ENCODE measurements at places on chromosomes 7 and 10.

- no peak for DNase-seq
These were observed 255.2 kb downstream of the ABCA13 start for GRCh38 chr7:48426331-48426965.

GRCh38 chr10:95350219-95350829 is 59.5 kb upstream of the PDLIM1 start:
- no peak for DNase-seq

DNA sequence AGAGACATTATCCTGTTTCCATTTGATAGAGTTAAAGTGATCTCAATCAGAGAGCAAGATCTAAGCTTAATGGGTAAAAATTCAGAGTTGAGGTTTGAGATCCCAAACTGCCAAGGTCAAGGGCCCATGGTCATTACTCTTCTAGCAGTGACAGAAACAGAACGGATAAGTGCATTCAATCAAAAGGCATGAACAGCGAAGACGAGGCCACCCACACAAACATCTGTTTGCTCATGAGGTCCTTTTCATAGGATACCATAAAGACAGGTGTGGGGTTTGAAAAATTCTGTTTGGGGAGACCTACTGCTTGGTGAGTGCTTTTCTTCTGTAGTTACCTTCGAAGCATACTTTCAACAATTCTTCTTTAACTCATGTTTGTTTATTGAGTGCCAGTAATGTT is 58.3 kb downstream of the SEMA3C start:
- DNase-seq, result no peak

DNA sequence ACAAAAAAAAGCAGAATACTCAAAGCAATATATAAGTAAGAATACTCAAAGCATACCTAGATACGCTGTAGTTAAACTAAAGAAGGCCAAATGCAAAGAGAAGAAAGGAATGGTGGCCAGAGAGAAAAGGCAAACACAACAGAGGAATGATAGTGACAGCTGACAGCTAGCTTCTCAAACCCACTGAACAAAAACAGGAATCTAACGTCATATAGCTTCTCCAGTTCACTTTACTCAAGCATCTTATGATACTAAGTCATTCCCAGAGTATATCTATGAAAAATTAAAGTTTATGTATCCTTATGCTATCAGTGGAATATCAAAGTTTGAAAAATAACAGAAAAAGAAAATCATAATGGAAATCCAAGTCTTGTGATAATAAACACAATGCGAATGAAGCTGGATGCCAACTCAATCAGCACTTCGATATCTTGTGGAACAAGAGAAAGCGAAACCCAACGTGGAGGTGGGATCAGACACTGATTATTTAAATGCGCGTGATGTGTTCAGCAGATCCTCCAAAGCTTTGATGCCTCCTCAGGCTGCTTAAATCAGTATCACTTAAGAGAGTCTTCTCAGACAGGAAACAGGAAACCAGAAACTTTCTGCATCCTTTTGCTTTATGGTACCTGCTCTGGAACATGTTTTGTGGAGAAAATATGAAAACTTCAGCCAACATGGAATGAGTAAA is 102.8 kb downstream of the PIP4K2A start:
- no peak for DNase-seq

GRCh38 chr7:150374026-150374425 is 5.1 kb upstream of the ZNF775 start:
- no peak for DNase-seq

DNA sequence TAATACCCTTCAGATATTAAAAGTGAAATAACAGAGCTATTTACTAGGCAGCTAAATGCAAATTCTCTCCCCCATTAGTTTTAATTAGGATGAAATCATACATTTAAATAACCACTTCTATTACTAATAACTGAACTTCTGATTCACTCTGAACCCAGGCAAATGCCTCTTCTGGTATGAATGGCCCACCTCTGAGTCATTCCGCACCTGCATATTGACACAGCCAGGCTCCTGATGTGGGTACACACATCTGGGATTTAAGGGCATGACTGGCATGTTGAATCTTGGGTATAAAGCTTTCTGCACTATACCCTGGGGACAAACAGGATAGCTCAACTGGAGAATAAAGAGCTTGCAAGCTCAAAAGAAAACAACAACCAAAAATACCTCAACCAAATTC is 140.9 kb downstream of the AUTS2 start:
- DNase-seq, result no peak

DNA sequence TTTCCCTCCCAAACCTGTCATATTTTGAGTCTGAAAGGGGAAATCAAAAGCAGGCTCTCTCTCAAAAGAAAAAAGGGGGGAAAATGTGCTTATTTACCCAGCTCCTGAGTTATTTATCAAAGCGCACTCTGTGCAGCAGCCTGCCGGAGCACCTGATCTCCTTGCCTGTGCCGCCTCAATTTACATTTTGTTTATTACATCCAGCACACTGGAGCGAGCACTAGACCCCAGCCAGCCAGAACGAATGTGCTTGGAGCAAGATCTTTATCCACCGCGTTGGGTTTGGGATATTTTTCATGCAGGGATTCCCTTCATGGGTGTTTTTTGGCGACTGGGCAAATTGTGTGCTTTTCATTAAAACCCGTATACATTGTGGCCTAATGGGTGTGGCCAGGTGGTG is 161.9 kb upstream of the INSYN2A start:
- DNase-seq, result no peak

GRCh38 chr7:44272456-44272855 is 52.9 kb downstream of the CAMK2B start:
- no peak for DNase-seq

DNA sequence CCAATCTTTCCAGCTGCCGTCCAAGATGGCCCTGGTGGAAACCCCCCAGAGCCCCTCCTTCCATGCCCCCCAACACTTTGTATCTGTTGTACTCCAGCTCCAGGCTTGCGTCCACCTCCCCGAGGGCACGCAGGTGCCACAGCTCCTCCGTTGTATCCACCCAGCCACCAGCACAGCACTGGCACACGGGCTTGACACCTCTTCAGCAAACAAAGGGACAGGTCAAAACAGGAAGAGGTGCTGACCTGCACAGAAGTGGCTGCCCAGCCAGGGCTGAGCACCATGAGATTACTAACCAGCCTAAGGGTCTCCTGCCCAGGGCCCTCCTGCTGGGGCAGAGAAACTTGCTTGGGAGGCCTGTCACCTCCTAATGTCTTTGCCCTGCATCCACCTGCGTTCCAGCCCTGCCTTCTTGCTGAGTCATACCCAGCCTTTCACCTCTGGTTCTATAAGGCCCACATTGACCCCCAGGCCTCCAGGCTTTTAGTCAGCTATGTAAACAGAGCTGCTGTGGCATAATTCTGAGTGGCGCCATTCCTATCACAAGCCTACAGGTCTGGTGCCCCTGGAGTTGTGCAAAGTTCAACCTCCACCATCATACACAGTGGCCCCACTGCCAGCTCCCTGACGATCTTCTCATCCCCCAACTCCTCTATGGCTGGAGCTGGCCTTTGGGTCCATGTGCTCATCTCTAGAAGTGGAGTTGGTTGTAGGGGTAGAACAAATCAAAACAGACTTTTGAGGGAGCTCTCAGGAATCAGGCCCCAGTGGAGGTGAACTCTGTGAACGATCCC is 20.9 kb downstream of the SLC29A3 start:
- DNase-seq, result no peak

DNA sequence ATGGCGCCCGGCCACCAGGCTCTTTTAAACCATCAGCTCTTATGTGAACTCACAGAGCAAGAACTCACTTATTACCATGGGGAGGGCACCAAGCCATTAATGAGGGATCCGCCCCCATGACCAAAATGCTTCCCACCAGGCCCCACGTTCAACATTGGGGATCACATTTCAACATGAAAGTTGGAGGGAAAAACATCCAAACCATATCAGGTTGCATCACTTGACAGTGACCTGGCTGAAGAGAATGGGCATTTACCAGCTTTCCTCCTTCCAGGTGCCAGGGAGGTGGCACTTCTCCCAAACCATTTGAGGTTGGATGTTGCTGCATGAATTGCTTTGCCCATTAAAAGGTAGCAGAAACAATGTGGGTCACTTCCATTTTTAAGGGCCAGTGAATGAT is 115.6 kb upstream of the TNS3 start:
- no peak for DNase-seq

DNA sequence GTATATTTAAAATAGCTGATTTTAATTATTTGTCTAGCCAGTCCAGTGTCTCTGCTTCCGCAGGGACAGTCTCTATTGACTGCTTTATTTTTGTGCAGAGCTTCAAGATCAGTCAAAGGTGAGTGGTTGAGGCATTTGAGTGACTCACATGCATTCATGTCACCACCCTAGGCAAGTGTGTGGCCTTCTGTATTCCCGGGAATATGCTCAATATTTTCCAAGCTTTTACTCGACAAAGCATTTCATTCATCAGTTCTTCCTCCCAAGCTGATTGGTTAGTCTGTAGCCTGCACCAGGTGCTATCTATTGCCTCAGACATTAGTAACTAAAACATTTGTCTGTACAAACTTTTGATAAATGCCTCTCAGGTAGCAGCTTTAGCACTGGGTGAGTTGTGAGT is 471.5 kb upstream of the NRG3 start:
- no peak for DNase-seq

DNA sequence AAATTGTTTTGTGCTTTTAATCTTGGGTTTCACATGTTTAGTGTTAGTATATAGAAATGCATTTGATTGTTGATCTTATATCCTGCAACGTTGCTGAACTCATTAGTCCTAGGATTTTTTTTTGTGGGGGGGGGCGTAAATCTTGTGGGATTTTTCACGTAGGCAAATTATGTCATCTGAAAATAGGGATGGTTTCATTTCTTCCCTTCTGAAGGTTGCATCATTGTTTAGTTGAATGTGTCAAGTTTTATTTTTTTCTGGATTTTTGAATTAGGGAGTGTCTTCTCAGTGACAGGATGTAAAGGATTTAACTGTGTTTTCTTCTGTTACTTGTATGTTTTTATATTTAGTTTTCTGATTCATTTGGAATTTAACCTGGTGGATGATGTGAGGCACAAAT is 26.7 kb downstream of the MKLN1 start:
- no peak for DNase-seq

- no peak for DNase-seq
These were observed 496.9 kb downstream of the CCSER2 start for GRCh38 chr10:84825330-84825729.

- no peak for DNase-seq
These were observed 12.2 kb upstream of the CPA1 start for GRCh38 chr7:130367836-130368746.

- no peak for DNase-seq
These were observed 64.5 kb downstream of the CHST15 start for GRCh38 chr10:124028700-124029480.

DNA sequence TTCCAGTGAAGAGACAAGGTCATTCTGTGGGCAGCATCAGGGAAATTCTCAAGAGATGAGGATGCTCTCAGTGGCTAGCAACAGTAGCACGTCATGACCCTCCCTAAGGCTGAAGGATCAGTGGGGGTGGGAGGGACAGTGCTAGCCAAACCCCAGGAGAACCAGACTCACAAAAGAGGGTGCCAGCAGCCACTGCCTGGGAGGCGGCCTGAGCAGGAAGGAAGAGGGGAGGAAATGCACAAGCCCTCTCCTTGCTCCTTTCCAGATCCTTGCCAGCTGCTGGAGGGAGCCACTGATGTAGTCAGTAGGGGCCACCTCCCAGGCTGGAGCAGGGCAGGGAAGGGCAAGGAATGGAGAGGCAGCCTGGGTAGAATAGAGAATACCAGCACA is 302.7 kb downstream of the RPS24 start:
- no peak for DNase-seq

DNA sequence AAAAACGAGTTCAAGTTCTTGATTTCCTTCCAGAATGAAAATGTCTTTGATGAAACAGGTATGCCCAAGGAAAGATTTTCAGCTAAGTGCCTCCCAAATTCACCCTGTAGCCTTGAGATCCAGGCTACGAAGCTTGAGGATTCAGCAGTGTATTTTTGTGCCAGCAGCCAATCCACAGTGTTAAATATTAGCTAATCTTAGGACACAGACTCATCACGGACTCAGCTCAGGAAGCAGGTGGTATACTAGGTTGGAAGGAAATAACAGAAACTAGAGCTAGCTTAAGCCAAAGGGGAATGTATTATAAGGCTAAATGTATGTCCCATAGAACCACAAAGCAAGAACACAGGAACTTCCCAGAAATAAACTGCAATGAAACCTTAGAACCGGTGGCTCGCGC is 151.0 kb upstream of the PRSS1 start:
- DNase-seq, result no peak

DNA sequence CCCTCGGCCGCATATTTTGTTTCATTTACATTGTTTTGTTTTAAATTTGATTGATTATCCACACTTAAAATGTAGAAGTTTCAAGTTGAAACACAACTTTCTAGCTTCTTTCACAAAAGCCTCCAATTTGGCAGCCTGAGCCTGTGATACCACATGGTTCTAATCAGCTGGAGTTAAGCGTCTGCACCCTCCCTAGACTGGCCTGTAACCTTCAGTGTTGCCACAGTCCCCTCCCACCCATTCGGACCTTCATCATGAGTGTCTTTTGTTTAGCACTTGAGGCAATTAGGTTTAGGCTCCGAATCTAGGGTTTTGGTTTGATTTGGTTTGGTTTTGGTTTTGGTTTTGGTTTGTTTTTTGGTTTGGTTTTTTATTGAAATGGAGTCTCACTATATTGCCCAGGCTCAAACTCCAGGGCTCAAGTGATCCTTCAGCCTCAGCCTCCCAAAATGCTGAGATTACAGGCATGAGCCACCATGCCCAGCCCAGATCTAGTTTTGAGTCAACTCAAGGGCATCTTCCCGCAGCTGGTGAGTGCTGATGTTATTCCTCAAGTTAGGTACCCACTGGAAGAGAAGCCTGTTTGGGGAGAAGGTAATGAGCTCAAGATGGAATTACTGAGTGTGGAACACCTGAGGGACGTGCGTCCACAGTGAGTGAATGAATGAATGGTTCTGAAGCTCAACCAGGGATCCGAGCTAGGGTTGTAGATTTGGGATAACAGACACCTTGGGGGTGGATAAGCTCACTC is 201.4 kb downstream of the HECW1 start:
- DNase-seq, result no peak

DNA sequence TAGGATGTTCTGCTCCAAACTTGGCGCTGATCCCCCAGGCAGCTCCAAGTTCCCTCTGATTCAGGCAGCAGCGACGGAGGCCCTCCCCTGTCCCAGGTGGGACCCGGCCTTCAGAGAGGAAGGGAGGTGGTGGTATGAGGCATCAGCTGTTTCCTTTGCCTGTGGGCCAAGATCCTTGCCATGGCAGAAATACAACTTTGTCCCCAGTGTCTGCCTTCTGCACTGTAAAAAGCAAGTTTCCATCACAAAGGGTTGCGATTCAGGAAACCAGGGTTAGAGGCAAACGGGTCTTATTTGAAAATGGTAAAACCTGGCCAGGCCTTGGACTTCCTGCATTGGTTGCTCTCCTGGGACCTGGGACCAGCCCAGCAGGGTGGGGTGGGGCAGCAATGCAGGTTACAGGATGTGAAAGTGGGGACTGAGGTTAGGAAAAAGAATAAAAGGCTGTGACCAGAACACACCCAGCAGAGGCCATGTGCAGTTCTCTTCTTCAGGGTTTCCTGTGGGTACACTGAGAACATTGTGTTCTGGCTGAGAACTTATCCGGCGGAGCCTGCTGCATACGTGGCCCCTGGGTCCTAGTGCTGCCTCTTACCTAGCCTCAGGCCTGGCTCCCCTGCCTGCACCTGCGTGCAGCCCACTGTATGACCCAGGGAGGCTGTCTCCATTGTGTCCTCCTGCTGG is 25.1 kb upstream of the DDIT4 start:
- peak; percentile 83 for DNase-seq

GRCh38 chr7:124152859-124153692 is 120.2 kb upstream of the TMEM229A start:
- DNase-seq, result peak; percentile 32

All from KBM-7 (cell line).